ENCODE measurements at places on chromosomes 1 and 21. TPM values are rescaled to one million over a fixed set of nuclear protein-coding genes. Genes with fewer than 3 reads are reported as not detected.

Gene TIAM1
- total RNA-seq = 14.0 TPM

DNA sequence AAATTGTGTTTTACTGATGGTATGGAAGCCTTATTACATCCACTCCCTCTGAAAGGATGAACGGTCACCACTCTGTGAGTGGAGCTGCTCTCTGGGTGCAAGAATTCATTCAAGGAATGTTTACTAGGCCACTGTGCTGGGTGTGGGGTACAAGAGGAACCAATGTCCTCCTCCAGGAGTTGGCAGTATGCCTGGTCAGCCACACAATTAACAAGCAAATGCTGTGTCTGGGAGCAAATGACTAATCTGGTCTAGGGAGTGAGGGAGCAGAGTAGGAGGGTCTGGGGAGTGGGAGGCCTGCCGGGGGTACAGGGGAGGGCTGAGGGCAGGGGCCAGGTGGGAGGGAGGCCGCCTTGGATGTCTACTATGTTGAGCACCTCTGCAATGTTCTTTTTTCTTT, 27.2 kb upstream of the TDRD10 start:
- peak; percentile 31 for DNase-seq

GRCh38 chr1:118097622-118098348, 87.2 kb downstream of the SPAG17 start:
- DNase-seq = no peak

GRCh38 chr21:37628362-37628761, 261.8 kb downstream of the DYRK1A start:
- DNase-seq = no peak

Gene LCE3D
- total RNA-seq = 2.4 TPM

GRCh38 chr1:150237746-150238145, 1.8 kb upstream of the ANP32E start:
- DNase-seq = no peak

GRCh38 chr1:40004857-40005256, 35.7 kb upstream of the CAP1 start:
- DNase-seq = no peak

GRCh38 chr1:236240675-236241074, 41.1 kb downstream of the ERO1B start:
- DNase-seq = no peak

Gene GBP2
- total RNA-seq = 106 TPM

- no peak for DNase-seq
Measured at GRCh38 chr1:61087571-61087970, 5.2 kb downstream of the NFIA start.

DNA sequence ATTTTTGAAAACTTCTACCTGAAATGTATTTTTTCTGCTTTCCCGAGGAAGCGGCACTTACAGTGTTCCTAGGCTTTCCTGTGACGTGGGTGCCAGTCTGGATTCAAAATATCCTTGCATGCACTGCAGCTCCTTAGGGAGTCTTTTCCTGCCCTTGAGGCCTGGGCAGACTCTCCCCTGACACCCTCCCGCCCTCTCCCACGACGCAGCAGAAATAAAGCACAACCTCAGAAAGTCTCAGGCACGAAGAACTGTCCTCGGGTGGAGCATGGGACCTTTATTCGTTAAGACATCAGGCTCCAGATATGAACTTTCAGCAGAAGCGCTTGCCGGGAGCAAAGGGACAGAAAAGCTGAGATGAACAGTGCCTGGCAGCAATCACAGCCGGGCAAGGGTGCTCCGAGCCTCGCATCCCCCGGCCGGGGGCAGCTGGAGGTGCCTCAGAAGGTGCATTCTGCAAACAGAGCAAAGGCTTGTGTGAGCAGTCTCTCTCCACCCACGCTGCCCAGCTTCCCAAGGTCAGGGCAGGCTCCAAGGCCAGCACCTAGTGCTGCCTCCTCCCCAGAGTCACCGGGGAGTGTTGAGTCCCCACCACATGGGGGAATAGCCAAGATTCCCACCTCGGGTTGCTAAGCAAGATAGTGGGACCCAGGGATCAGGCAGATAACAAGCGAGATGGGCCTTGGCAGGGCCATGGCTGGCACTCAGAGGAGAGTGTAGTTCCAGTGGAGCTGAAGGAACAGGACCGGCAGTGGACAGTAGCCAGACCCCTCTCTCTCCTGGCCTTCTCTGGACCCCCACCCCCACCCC, 3.2 kb downstream of the TFF3 start:
- DNase-seq = no peak

Gene LCE1C
- not detected for total RNA-seq

Gene CFHR3
- total RNA-seq = 22.6 TPM

- DNase-seq = no peak
Measured at GRCh38 chr1:241090798-241091197, 266.2 kb downstream of the RGS7 start.

Gene HES2
- total RNA-seq = 0.24 TPM

GRCh38 chr1:2882966-2883696, 81.6 kb upstream of the TTC34 start:
- no peak for DNase-seq

- DNase-seq = no peak
Measured at GRCh38 chr1:186454981-186455380, 5.9 kb downstream of the PDC start.

Gene SEC16B
- total RNA-seq = 9.6 TPM

Gene EVA1B
- 67.7 TPM for total RNA-seq

DNA sequence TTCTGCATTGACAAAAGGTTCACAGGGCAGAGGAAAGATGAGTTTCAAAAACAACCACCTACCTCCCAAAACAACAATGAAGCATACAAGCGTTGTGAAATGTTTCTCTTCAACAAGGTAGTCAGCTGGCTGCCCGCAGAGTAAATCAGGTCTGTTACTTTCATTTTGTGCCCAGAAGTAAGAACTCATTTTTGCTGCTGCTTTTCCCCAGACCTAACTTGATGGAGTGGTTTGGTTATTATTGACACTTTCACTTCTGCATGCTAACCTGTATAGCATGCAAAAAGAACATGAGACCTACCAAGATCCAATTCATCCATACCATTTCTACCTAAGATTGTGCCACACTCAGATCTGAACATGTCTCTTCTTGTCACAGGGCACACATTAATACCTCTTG, 1.3 kb downstream of the SLC9C2 start:
- DNase-seq = no peak

DNA sequence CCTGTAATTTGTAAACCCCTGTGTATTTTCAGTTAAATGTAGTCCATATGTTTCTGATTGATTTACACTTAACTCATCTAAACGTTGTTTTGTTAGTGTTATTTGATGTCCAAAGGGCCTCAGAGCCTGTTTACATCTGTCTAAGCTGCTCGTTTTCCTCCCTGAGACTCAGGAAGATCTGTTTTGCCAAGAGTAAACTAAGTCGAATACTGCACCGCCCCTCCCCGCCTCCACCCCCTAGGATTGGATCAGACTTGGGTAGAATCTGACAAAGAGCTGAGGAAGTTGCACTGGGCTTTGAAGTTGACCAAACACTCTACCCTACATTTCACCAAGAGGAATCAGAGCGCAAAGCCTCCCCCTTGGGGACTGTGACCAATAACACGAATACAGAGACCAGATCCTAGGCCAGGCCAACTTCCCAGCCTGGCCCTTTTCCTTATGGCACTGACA, 206.9 kb upstream of the LMO4 start:
- DNase-seq = peak; percentile 75

Gene SLC16A1
- 123 TPM for total RNA-seq

Gene TCHH
- 0.96 TPM for total RNA-seq

GRCh38 chr1:70617728-70618127, 206.7 kb downstream of the CTH start:
- DNase-seq = no peak

DNA sequence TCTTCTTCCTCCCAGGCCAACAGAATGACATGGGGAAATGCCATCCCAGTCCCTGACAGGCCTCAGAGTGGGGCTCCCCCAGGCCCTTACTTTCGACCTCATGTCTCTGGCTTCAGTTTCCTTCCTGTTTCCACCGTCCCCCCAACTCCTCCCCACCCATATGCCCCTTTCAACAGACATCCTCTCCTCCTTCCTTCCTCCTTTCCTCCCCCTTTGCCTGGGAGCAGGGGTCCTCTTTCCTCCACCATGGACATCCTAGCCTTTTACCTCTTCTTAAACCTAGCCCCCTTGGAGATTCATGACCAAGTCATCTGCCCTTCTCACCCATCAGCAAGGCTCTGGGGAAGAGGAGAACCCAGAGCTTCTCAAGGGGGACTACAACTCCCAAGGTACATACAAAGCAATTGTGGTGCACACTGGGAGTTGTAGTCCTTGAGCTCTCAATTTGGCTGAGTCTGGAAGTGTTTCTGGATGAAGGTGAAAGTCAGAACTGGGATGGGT, 4.0 kb downstream of the ZBTB7B start:
- peak; percentile 37 for DNase-seq

DNA sequence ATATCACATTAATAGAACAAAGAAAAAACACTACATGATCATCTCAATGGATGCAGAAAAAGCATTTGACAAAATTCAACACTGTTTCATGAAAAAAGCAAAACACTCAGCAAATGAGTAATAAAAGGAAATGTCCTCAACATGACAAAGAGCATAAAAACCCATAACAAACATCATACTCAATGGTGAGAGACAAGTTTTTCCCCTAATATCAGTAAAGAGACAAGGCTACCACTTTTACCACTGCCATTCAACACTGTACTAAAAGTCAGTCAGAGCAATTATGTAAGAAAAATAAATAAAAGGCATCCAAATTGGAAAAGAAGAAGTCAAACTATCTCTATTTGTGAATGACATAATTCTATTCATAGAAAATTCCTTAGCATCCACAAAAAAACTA, 64.3 kb downstream of the ZNF644 start:
- DNase-seq = no peak

Gene TNFRSF4
- total RNA-seq = not detected

Gene TSSK3
- total RNA-seq = 1.9 TPM

Gene GPR25
- total RNA-seq = not detected

Gene CACHD1
- total RNA-seq = 9.6 TPM

Gene RPS8
- 1,750 TPM for total RNA-seq

GRCh38 chr1:225766967-225767633, 10.5 kb upstream of the SRP9 start:
- peak; percentile 91 for DNase-seq

Gene GPR157
- 4.1 TPM for total RNA-seq

DNA sequence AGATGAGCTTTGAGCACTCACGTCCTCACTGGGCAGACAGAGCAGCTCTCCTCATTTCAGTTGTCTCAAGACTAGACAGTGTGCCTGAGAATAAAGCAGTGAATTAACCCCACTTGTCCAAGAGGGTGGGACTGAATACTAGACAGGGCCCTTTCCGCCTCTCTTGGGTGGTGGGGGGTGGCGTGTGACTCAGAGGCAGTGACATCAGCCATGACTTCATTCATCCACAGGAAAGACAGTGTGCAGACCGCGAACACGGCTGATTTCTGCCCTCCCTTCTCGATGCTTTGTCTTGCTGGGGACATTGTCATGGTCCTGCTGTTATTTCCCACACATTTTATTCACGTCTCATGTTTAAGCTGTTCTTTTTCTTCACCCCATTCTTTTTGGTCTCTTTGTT, 64.9 kb downstream of the FGGY start:
- DNase-seq = no peak

Gene DNAH14
- total RNA-seq = 26.5 TPM

DNA sequence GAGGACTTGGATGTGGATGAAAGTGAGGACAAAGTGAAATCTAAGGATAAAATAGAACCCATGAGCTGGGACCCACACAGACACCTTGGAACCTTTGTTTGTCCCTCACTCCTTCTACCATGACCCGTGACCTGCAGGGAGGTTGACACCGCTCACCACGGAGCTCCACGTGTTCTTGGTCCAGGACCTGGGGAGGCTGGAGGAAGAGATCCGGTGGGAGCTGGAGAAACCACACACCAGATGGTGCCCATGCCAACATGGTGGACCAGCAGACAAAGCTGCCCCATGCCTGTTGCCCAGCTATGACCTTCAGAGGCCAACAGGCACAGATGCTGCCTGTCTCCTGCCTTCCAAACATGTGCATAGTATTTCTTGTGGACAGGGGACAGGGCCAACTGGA, 721.9 kb downstream of the PTPRU start:
- DNase-seq = no peak

DNA sequence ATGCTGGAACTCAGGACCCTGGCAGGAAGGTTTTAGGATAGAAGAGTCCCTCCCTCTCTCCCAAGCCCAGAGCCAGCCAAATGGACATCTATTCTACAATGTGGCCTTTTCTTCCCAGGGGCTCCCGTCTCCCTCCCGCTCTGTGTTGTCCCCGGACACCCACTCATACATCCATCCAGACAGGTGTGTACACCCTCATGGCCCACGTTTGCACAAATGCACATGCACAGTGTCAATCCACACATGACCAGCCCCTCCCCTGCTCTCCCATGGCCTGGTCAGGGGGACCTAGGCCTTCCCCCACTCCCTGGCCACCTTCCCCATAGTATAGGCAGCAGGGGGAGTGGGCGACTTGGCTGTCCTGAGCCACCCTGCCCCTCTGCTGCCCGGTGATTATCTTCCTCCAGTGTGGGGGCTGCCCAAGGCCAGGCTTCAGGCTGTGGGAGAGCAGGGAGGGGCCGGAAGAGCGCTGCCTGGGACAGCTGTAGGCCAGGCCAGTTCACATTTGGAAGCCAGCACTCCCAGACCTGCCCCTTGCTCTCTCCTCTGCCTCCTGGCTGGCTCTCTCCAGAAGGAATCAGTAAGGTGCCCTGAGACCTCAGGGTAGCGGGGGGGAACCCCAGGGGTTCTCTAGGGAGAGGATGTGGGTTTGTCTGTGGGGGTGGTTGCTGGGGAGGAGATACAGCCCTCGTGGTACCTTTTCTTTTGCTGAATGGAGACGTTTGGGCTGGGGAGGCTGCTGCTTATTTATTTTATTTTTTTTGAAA, 4.1 kb upstream of the PTPN7 start:
- DNase-seq = no peak

Gene RIPPLY3
- total RNA-seq = not detected

Gene CD1E
- total RNA-seq = 0.72 TPM

DNA sequence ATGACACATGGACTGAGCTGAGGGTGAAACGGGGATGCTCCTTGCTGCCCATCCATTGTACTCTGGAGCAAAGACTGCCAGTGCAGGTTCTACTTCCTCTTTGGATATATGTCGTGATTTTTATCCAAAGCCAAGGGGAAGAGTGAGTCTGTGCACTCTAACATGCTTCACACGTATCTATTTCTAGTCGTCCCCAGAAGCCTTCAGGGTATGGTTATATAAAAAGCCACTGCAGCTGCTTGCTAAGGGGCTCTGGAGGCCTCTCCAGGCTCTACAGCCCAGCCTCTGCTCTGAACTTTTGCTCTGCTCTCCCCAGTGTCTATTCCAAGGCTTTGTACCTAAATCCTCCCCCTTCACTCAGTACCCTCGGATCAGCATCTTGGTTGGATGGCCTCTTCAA, 20.1 kb downstream of the PAFAH2 start:
- DNase-seq = no peak

DNA sequence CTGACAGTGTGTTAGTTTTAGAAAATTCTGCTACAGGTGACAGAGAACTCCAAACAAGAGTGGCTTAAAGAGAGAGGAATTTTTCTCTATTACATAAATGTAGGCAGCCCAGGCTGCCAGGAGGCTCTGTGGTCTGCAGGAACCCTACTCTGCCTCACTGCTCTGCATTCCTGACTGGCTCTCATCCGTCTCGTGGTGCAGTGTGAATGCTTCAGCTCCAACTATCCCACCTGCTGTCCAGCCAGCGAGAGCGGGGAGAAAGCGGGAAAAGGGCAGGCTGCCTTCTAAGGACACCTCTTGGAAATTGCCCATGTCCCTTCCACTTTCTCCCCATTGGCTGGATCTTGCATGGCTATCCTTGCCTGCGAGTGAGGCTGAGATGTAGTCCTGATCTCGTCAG, 131.3 kb downstream of the PEX14 start:
- DNase-seq = no peak

All from umbilical cord (tissue), 2 donors.